GM12892 (cell line): ENCODE measurements at places on chromosomes 5 and 9.

GRCh38 chr9:121404906-121405305, 34.9 kb upstream of the STOM start:
- DNase-seq, result no peak

GRCh38 chr5:115847290-115847689, 5.6 kb downstream of the AP3S1 start:
- DNase-seq, result no peak

- DNase-seq, result no peak
These were observed 256.8 kb upstream of the ADAMTS16 start for GRCh38 chr5:4883360-4883759.

DNA sequence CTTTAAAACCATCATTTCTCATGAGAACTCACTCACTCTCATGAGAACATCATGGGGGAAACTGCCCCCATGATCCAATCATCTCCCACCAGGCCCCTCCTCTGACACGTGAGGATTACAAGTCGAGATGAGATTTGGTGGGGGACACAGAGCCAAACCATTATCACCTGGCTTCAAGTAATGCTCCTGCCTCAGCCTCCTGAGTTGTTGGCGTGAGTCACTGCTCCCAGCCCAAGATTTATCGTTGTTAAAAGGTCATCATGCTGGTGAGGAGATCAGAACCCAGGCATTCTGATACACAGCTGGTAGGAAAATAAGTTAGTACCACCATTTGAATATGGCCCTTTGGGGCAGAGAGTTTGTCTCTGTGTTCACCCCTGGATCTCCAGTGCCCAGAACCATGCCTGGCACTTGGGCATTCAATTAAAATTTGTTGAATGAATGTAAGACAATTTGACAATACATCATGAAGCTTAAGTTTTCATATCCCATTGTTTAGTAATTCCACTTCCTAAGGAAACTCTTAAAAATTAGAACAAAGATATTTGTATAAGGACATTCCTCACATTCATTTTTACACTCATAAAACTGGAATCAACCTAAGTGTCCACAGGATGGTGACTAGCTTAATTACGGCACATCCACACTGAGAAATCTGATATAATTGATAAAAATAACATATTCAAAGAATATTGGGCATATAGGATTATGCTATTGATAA, 58.0 kb upstream of the COL15A1 start:
- DNase-seq, result no peak

DNA sequence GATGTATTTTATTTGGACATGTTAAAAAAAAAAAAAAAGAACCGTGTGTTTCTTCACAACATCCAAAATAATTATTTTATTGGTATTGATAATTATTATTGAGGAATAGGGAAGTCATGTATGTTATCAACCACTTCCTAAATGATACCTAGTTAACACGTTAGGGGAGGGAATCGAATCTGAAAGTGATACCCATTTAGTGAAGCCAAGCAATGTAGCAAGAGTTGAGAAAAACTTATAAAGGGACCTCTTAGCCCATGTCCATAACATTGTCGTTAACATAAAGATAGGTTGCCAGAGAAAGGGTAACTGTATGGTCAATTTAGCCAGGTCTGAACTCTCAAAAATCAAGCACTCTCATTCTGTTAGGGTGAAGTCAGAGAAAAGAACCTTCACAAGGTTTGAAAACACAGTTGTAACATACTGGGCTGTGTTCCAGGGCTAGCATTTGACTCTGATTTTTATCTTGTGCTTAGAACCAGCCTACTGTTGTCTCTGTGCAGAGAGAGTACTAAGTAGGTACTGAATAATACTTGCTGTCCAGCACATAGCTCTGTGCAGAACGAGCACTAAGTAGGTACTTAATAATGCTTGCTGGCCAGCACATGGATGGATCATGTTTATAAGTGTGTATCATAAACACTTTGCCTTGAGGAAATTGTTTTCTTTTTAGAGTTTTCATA, 60.4 kb downstream of the GHR start:
- DNase-seq, result no peak

- no peak for DNase-seq
These were observed 49.5 kb downstream of the APBA1 start for GRCh38 chr9:69622676-69623075.

- DNase-seq, result no peak
These were observed 175.6 kb upstream of the TLE4 start for GRCh38 chr9:79396168-79396567.

DNA sequence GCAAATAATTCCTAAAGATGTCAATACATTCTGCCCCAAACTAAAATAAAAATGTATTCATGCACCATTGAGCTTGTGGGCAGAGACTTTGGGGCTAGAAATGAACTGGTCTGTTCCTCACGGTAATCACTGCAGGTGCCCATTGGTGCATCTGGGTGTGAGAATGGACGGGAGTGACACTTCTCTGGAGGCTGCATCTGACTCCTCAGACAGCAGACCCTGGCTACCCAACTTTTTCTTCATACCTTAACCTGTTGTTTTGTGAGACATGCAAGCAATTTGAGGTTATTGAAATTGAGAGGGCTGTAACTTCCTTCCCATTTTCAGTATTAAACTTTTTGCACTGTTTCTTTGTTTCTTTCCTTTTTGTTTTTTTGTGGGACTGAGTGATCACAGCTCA, 333.4 kb downstream of the ICE1 start:
- DNase-seq, result no peak
